ENCODE measurements at places on chromosomes 6 and 20. TPM values are rescaled to one million over a fixed set of nuclear protein-coding genes. Genes with fewer than 3 reads are reported as not detected.

DNA sequence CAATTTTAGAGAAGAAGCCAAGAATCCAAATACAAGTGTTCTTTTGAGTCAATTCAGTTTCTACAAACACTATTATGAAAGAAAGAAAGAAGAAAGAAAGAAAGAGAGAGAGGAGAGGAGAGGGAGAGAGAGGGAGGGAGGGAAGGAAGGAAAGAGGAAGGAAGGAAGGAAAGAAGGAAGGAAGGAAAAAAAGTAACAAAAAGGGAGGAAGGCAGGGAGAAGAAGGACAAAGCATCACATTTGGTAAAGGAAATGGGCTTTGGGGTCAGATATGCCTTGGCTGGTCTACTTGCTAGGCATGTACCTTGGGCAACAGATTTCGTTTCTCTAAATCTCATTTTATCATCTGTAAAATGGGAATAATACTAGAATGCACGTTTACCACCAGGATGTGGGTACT is 49.4 kb upstream of the BCAS1 start:
- H3K4me1 ChIP-seq: no peaks in the 10 kb centered on the region
- H3K27me3 ChIP-seq: no peaks in the 10 kb centered on the region
- no peak overlapping the region for H3K4me3 ChIP-seq
- no peaks in the 10 kb centered on the region for H3K36me3 ChIP-seq
- H3K27ac ChIP-seq: no peak overlapping the region

DNA sequence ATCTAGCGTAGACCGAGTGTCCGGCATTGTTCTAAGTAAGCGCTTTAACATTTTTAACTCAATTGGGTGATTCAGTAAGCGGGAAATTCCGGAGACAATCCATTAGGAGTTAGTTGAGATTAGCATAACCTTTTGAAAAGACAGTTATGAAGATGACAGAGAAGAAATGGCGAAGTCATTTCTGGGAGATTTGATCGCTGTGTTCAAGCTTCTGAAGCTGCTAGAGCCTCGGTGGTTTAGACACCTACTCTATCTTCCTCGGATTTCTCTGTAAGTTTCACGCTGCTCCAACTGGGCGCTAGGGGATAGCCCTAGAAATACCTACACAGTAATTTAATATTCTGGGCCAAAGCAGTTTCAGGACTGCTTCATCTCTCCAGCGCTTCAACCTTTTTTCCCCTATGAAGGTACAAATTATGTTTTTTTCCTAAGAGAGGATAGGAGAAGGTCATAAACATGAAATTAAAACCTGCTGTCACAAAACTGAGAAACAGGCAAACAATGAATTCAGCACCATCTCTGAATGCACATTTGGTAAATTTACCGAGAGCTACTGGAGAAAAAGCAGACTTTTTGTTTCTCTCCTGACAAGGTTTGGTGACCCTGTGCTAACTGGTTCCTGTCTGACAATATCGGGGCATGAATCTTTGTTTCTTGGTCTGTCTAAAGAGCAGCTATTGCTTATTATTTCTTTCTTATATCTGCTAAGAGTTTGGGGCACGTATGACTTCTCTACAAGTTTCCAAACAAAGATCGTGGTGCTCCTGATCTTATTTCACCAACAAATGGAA is 22.4 kb downstream of the ZNF311 start:
- peaks cover 62% of the 10 kb centered on the region for H3K4me1 ChIP-seq
- DNase-seq: peak; percentile 31
- H3K27ac ChIP-seq: peak overlapping the region; percentile 60
- H3K36me3 ChIP-seq: peaks cover 14% of the 10 kb centered on the region
- H3K27me3 ChIP-seq: peaks cover 52% of the 10 kb centered on the region

GRCh38 chr20:47680804-47681529 is 104.3 kb downstream of the SULF2 start:
- no peaks in the 10 kb centered on the region for H3K4me1 ChIP-seq
- H3K27me3 ChIP-seq: no peaks in the 10 kb centered on the region
- H3K27ac ChIP-seq: no peak overlapping the region
- DNase-seq: no peak
- H3K4me3 ChIP-seq: no peak overlapping the region

The COL11A2 gene
- 1.3 TPM for total RNA-seq

DNA sequence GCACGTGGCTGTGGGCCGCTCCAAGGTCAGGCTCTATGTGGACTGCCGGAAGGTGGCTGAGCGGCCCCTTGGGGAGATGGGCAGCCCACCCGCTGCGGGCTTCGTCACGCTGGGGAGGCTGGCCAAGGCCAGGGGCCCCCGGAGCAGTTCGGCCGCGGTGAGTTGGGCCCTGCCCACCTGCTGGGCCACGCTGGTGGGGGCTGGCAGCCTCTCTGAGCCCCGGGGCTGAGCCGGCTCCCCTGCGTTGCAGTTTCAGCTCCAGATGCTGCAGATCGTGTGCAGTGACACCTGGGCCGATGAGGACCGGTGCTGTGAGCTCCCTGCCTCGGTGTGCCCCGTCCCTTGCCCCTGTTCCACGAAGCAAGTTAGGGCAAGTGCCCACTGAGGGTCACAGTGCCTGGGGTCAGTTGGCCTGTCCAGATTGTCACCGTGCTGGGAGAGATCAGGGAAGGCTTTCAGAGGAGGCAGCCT is 27.1 kb downstream of the COL20A1 start:
- no peaks in the 10 kb centered on the region for H3K4me1 ChIP-seq
- no peaks in the 10 kb centered on the region for H3K36me3 ChIP-seq
- DNase-seq: no peak
- H3K27ac ChIP-seq: no peak overlapping the region
- H3K27me3 ChIP-seq: peaks cover 8% of the 10 kb centered on the region

The APCDD1L gene
- total RNA-seq: not detected
